Glomerular endothelial cell (primary cell): ENCODE measurements at places on chromosomes 6 and 20. TPM values are rescaled to one million over a fixed set of nuclear protein-coding genes. Genes with fewer than 3 reads are reported as not detected.

The PREP gene
- total RNA-seq = 23.3 and 27.8 TPM in 2 replicates

The ASIP gene
- total RNA-seq = not detected in 2 replicates

The PHACTR3 gene
- total RNA-seq = not detected in 2 replicates

The GRIK2 gene
- total RNA-seq = 0.39 and 5.7 TPM in 2 replicates

The CTCFL gene
- total RNA-seq = not detected in 2 replicates

The KHDC1L gene
- not detected in 2 replicates for total RNA-seq

The RALGAPA2 gene
- 67.6 and 98.7 TPM in 2 replicates for total RNA-seq

The APOM gene
- total RNA-seq = not detected in 2 replicates

The DZANK1 gene
- total RNA-seq = 0.97 and 2.3 TPM in 2 replicates

The TRIM15 gene
- total RNA-seq = not detected in 2 replicates
